ENCODE measurements at places on chromosomes 1 and 21. TPM values are rescaled to one million over a fixed set of nuclear protein-coding genes. Genes with fewer than 3 reads are reported as not detected.

The PLD5 gene
- 6.6 TPM for total RNA-seq

The MFAP2 gene
- 26.3 TPM for total RNA-seq

The CHI3L2 gene
- total RNA-seq, result 10.1 TPM

The RNU1-3 gene
- total RNA-seq, result under 0.01 TPM

The KRTAP19-1 gene
- not detected for total RNA-seq

GRCh38 chr1:44500181-44501046 lies 95.4 kb downstream of the RNF220 start:
- H3K27me3 ChIP-seq, result peaks cover 3% of the 10 kb centered on the region
- H3K4me3 ChIP-seq, result no peak overlapping the region
- no peak for DNase-seq
- H3K27ac ChIP-seq, result no peak overlapping the region

DNA sequence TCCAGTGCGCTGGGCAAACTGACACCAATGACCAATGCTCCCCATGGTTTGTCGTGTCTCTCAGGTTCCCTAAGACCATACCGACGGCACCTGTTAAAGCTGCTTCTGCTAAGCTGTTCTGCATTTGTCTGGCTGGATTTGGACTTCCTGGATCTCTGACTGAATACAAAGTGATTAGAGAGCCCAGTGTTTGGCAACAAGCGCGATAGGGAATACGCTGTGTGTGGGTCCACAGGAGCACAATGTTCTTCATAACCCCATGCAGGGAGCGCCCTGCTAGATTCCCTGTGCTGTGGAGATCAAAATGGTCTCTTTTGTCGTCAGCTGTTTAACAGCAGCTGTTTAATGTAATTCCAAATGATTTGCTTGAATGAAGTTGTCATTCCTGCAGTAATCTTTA lies 26.0 kb upstream of the ESRRG start:
- H3K36me3 ChIP-seq, result no peaks in the 10 kb centered on the region
- no peak overlapping the region for H3K27ac ChIP-seq
- H3K4me1 ChIP-seq, result no peaks in the 10 kb centered on the region
- H3K4me3 ChIP-seq, result no peak overlapping the region

All from ascending aorta (tissue), 2 donors.